ENCODE measurements at places on chromosomes 13 and 19.

DNA sequence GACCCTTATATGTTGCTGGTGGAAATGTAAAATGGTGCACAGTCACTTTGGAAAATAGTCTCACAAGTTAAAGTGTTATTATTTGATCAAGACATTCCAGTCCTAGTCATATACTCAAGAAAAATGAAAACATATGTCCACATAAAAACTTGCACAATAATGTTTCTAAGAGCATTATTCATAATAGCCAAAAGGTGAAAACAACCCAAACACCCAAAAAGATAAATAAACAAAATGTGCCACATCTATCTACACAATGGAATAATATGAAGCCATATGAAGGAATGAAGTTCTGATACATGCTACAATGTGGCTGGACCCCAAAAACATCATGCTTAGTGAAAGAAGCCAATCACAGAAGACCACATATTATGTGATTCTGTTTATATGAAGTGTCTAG lies 14.4 kb upstream of the AKAP8 start:
- DNase-seq, result no peak

DNA sequence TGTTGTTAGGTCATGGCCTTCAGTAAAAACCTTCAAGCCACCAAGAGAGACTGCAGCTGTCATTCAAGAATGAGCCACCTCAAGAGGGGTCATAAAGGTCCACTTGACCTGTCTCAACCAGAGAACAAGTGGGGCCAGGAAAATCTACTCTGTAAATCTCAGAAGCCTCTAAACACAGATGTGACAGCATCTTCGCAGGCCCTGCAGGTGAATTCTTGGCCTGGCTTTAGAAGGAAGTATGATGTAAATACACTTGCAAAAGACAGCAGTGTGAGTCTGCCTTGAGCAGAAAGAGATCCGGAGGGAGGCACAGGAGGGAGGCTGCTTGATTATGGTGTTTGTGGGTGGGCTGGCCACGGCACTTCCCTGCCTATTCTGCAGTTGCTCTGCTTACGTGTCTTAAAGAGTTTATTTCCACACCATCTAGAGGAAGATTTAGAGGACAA lies 1082.9 kb downstream of the UQCRFS1 start:
- no peak for DNase-seq

GRCh38 chr13:25380082-25380481 lies 8.3 kb downstream of the ATP8A2 start:
- DNase-seq, result no peak

- DNase-seq, result no peak
Measured at GRCh38 chr13:24008679-24009078, 111.4 kb upstream of the C1QTNF9B start.

DNA sequence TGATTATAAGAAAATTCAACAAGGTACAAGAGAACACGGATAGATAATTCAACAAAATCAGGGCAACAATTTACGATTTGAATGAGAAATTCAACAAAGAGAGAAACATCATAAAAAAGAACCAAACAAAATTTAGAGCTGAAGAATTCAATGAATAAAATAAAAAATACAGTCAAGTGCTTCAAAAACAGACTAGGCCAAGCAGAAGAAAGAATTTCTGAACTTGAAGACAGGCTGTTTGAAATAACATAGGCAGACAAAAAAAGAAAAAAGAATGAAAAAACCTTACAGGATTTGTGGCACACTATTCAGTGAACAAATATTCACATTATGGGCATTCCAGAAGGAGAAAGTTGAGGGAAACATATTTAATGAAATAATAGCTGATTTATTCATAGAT lies 31.1 kb downstream of the ZNF283 start:
- DNase-seq, result no peak

- no peak for DNase-seq
Measured at GRCh38 chr13:87999240-87999700, 328.1 kb downstream of the SLITRK5 start.

DNA sequence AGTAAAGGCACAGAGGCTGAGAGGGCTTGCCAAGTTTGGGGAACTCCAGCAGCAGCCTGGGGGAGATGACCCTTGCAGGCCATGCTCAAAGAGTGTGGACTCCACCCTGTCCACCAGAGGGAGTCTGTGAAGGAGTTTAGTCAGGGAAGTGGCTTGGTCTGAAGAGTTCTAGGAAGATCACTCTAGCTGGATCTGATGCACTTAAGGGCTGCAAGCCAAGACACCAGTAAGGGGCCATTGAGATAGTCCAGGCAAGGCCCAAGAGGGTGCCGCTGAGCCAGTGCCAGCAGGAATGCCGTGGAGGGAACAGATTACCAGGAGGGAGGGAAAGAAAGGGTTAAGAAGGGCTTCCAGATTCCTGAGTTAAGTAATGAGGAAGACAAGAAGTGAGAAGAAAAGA lies 68.7 kb downstream of the ZAR1L start:
- peak; percentile 12 for DNase-seq

DNA sequence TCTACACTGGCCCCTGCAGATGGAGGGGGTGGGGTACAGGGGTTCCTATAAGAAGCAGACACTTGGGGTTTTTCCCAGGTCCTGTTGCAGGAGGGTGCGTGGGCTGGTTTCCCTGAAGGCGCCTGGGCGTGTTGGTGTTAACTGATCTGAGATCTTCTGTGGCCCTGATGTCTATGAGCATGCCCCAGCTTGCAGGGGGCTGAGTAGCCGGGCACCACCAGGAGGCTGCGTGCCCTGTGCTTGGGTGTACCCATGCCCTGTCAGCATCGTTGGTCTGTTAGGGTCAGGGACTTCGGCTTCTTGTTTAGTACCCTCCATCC lies 45.3 kb downstream of the CAPN12 start:
- DNase-seq, result no peak

GRCh38 chr19:6039566-6040225 lies 61.8 kb upstream of the RANBP3 start:
- no peak for DNase-seq

GRCh38 chr13:79450110-79450509 lies 30.8 kb upstream of the NDFIP2 start:
- no peak for DNase-seq

DNA sequence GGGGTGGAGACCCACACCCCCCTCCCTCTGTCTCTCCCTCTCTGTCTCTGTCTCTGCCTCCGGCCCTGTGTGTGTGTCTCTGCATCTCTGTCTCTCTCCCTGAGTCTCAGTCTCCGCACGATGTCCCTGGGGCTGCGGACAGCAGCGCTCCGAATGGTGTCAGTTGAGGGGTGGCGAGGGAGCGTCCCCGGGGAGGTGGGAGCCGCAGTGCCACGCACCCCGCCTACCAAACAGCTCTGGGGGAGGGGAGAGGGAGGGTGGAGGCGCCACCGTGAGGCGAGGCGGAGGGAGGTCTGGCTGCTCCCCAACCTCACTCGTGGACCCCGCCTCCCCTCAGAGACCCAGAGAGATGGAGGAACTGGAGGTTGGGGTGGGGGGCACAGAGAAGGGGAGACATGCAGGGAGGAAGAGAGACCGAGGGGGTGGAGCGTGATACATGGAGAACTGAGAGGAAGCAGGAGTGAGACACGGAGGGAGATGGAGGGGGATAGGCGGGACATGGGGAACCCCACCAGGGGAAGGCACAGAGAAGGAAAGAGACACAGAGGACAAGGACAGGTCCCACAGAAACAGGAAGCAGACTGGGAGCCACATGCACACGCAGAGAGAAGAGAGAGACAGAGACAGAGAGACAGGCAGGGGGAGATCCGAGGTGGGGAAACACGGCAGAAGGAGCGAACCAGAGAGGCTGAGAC lies 7.2 kb downstream of the ERFL start:
- no peak for DNase-seq

DNA sequence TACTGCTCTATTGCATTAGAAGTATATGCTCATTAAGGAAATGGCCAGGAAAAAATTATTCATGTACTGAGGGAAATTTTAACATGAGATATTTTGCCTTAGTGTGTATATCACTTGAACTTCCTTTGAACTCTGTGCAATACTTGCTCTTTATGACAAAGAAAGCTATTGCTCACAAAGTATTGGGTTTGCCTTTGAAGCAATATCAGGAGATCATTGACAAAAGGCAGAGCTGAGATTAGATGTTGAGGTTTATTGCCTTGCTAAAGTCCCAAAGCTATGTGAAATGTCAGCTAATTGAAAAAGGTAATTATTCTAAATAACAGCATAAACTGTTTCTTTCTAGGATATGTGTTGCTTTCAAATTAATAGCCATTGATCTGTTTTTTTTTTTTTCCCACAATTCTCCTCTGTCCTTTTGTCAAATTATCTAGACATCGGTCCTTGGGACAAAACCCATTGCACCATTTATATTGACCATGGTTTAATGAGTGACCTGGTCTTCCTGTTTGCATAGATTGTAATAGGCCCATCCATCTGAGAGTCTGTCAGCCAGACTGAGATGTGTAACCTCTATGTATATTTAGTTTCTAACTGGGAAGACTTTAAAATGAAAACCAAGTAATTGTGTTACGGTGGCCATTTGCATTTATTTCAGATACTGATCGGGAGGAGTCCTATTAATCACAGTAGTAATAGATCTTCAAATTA lies 752.7 kb upstream of the GPC6 start:
- DNase-seq, result no peak

GRCh38 chr19:35935911-35936737 lies at the start of gene LRFN3:
TSS of gene LRFN3 (plus strand) at chr19:35936374. CDS start at chr19:35939426, 3,052 bp downstream.
- peak; percentile 14 for DNase-seq

- DNase-seq, result no peak
Measured at GRCh38 chr13:20497006-20497775, 28.5 kb downstream of the CRYL1 start.

GRCh38 chr19:17888260-17888659 lies 16.5 kb downstream of the SLC5A5 start:
- DNase-seq, result no peak

DNA sequence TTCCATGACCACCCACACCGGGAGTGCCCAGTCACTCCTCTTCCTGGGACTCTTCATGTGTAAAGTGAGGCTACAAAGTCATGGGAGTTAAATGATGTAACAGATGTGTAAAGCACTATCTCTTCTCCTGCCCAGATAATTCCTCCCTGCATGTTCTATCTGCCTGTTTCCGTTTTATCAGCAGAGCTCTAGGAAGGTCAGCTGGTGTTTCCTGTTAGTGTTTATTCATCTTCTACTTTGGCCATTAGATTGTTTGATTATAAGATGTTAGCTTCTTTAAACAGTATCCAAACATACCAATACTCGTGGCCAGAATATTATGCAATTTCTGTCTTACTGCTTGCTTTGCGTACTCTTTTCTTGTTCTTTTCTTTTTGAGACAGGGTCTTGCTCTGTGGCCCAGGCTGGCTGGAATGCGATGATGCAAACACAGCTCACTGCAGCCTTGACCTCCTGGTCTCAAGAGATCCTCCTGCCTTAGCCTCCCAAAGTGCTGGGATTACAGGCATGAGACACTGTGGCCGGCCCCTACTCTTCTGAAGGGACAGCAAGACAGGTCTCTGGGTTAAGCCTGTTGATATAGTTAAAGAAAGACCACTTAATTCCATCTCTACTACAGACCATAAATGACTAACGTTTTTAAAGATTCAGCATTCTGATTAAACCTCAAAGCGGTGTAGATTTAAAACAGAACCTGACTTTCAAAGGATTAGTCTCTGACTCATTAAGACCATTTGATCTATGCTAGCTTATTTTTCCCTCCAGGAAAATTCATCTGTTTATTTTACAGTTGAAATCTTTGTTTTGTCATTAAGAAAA lies 97.4 kb upstream of the AKAP11 start:
- DNase-seq, result no peak

DNA sequence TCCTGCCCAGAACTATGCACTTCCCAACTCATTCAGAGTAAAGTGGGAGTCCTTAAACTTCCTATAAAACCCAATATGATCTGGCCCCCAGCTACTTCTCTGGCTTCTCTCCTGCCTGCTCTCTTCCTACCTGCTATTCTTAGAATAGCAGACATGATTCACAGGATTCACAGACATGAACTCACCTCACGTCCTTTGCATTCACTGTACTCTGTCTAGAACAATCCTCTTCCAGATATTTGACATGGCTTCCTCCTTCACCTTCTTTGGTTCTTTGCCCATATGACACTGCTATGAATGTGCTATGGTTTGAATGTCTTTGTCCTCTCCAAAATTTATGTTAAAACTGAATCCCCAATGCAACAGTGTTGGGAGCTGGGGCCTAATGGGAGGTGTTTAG lies 154.9 kb downstream of the UGGT2 start:
- no peak for DNase-seq

GRCh38 chr13:73158851-73159250 lies 100.0 kb downstream of the KLF5 start:
- no peak for DNase-seq

GRCh38 chr13:31761951-31762350 lies 22.6 kb downstream of the RXFP2 start:
- no peak for DNase-seq

GRCh38 chr19:48507911-48508439 lies 3.7 kb downstream of the LMTK3 start:
- no peak for DNase-seq

DNA sequence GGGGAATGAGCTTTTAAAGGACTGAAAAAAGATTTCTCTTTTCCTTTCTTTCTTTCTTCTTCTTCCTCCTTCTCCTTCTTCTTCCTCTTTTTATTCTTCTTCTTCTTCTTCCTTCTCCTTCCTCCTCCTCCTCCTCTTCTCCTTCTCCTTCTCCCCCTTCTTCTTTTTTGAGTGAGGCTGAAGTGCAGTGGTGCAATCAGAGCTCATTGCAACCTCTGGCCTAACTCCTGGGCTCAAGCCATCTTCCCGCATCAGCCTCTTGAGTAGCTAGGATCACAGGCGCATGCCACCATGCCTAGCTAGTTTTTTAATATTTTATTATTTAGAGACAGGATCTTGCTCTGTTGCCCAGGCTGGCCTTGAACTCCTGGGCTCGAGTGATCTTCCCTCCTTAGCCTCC lies 120.9 kb upstream of the KL start:
- DNase-seq, result no peak

DNA sequence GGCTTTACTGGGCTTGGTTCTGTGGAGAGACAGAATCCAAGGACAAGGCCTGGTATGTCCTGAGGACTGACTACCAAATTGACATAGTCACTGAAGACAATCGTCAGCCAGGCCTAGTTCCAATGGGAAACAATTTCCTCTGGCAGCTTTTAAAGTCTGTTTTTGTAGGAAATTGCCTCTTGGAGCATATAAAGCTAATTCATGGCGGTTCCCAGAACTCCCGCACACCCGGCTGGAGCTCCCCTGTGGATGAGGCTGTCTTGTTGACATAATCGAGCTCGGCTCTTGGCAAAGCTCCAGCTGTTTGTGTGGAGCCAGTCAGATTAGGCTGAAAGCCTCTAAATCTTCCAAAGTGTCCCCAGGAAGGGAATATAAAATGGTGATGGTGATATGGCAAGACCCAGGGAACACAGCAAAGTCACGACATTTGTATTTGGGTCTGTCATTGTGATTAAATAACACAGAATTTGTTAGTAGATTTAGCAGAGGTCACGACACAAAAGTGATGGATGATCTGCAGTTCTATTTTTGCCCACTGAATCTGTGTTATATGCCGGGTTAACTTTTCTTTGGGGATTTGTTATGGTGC lies 395.0 kb downstream of the PCDH9 start:
- no peak for DNase-seq

DNA sequence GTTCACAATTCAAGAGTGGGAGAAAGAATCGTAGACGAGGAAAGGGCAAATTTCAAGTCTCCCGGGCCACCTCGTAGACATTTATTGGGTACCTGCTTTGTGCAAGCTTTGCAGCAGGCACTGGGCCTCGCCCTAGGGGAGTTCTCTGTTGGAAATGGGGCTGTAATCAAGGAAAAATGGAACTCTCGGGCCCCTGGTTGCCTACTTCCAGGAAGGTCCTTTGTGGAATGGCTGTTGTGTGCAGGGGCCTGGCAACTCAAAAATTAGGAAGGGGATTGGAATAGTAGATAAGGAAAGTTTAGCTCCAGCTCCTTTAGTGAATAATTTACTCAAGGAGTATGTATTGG lies 612 bp downstream of the ZNF526 start:
- no peak for DNase-seq

GRCh38 chr19:51493776-51494175 lies 7.8 kb downstream of the SIGLEC12 start:
- no peak for DNase-seq

- DNase-seq, result no peak
Measured at GRCh38 chr13:19601749-19602725, 31.4 kb upstream of the MPHOSPH8 start.
